Right renal cortex interstitium (tissue), 3 donors: ENCODE measurements at places on chromosomes 12 and 14. TPM values are rescaled to one million over a fixed set of nuclear protein-coding genes. Genes with fewer than 3 reads are reported as not detected.

The RCOR1 gene
- 32.3 TPM for polyA plus RNA-seq

The HHIPL1 gene
- polyA plus RNA-seq, result 1.3 TPM

The USP30 gene
- 21.8 TPM for polyA plus RNA-seq

The GLIPR1L1 gene
- polyA plus RNA-seq, result 0.24 TPM

The C1RL gene
- 27.4 TPM for polyA plus RNA-seq

The AQP2 gene
- 97.4 TPM for polyA plus RNA-seq

The IL23A gene
- 0.82 TPM for polyA plus RNA-seq

The FIGNL2 gene
- 3.3 TPM for polyA plus RNA-seq

The MMAB gene
- polyA plus RNA-seq, result 32.5 TPM

The AICDA gene
- polyA plus RNA-seq, result 0.35 TPM

The VASH1 gene
- polyA plus RNA-seq, result 29.6 TPM

The KSR2 gene
- 0.75 TPM for polyA plus RNA-seq

The SSPN gene
- 15.3 TPM for polyA plus RNA-seq

The ASCL1 gene
- polyA plus RNA-seq, result 0.14 TPM

The LBHD2 gene
- polyA plus RNA-seq, result not detected

The MAP3K12 gene
- polyA plus RNA-seq, result 21.3 TPM

The TAC3 gene
- polyA plus RNA-seq, result 1.4 TPM

The PRH2 gene
- polyA plus RNA-seq, result 0.64 TPM

The PIWIL1 gene
- 2.1 TPM for polyA plus RNA-seq

The RASSF8 gene
- polyA plus RNA-seq, result 92.5 TPM

The AGAP2 gene
- polyA plus RNA-seq, result 1.9 TPM

The WNT1 gene
- polyA plus RNA-seq, result not detected

The BBOF1 gene
- polyA plus RNA-seq, result 15.5 TPM

The OAS2 gene
- polyA plus RNA-seq, result 7.7 TPM

The HCAR3 gene
- 0.28 TPM for polyA plus RNA-seq

The ANG gene
- 4.8 TPM for polyA plus RNA-seq

The BDKRB2 gene
- 3.6 TPM for polyA plus RNA-seq

The SMCO3 gene
- polyA plus RNA-seq, result 3.4 TPM

The USP44 gene
- polyA plus RNA-seq, result 2.5 TPM

The KCNMB4 gene
- polyA plus RNA-seq, result 28.8 TPM

The GLIPR1L2 gene
- polyA plus RNA-seq, result 4.0 TPM
